ENCODE measurements at places on chromosomes 6 and 20.

- DNase-seq = no peak
Observed at GRCh38 chr6:113529196-113529595, 327.9 kb upstream of the MARCKS start.

DNA sequence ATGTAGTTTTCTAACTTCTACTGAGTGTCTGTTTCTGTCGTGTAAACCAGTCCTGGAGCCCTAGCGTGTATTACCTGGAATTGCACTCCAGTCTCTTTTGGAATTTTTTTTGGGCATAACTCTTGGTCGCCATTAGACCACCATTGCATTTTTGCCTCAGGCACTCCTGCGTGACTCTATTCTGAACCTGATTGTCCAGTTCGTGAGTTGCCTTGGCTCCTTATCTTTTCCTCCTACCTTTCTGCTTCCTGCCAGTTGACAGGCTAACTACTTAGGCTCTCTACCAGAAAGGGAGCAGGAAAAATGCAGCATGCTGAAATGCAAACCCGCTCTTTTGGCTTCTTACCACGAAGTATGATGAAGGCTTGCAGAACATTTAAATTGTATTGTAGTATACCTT, 490.9 kb upstream of the SOX4 start:
- no peak for DNase-seq

DNA sequence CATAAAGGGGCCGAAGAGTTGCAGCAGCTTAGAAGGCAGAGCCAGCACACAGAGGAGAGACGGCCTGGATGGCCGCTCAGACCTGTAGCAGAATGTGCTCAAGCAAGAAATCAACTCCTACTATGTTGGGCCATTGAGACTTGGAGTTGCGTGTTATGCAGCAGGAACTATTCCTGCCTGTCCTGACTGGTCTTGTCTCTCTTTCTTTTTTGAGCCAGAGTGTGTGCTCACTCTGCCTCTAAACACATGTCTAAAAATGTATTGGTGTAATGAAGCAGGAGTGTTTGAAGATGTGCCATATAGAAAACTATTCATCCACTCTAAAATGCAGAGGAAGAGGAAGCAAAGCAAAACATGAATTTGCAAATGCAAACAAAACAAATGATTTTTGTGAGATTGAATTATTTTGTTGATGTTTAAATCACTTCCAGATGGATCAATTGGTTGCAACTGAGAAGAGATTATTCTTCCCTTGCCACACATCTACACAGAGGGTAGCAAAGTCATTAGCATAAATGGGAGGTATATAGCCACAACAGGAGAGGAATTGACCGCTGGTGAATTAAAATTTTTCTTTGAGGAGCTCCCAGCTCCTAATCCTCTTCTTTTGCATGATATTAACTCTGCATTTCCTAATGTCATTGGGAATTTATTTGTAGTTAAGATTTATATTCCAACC, 20.4 kb upstream of the SYNJ2 start:
- DNase-seq = no peak

GRCh38 chr6:86502497-86502896, 434.8 kb upstream of the HTR1E start:
- no peak for DNase-seq

- DNase-seq = no peak
Observed at GRCh38 chr6:170440437-170440836, 112.7 kb downstream of the PSMB1 start.

DNA sequence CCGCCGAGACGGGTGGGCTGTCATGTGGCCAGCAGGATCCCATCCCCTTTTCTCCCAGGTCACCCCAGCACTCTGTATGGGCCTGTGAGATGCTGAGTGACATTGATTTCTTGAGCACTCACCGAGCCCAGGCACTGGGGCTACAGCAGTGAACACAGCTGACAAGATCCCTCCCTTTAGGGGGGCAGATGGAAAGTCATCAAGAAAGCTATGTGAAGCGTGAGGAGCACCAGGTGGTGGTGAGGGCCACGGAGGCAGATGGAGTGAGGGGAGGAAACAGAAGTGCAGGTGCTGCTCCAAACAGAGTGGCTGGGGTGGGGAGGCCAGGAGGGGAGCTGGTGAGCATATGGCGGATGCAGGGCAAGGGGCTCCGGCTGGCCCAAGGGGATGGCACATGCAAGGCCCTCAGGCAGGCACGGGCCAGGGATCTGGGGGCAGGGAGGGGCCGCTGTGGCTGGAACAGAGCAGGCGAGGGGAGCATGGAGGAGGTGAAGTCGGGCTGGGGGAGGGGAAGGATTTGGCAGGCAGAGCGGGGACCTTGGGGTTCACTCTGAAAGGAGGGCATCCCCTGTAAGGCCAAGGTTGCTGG, 184.0 kb downstream of the BMP7 start:
- no peak for DNase-seq

DNA sequence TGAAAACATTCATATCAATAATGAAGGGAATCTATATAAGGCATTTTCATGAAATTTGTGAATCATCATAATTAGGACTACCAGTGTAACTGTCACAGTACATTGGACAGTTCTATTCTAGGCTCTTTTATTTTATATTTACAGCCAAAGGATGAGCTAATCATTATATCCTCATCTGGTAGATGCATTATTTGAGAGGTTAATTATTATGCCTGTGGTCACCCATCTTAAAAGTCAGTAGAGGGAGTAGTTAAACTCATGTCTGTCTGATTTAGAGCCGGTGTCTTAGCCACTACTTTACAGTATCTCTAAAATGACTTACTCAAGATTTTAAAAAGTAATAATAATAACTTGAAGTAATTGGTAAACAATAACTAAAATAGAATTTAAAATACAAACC, 899.3 kb upstream of the MAP3K7 start:
- DNase-seq = no peak

DNA sequence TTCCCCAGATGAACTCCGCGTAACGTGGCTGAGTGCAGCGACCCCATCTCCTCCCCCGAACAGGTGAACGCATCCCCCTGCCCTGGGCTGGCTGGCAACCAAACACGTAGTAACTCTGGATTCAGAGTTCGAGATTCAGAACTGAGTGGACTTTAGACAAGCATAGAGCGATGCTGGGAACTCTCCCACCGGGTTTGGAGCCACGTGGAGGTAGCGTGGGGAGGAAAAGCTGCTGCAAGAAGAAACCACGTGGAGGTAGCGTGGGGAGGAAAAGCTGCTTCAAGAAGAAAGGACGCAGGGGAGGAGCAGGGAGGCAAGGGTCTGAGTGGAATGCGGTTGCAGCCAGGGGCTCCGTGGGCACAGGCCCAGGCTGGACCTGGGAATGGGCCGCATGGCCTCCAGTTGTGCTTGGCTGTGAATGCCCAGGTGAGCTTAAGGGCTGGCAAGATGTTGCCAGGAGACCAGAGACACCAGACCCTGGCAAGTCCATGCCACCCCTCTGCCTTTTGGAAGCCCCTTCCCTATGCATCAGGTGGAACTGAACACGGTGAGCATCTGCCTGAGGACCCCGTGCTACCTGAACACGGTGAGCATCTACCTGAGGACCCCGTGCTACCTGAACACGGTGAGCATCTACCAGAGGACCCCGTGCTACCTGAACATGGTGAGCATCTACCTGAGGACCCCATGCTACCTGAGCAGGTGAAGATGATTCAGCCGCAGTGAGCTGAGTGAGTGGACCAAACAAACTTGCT, 118.0 kb upstream of the FRMD1 start:
- DNase-seq = no peak

- no peak for DNase-seq
Observed at GRCh38 chr20:20827992-20828597, 115.7 kb upstream of the RALGAPA2 start.

DNA sequence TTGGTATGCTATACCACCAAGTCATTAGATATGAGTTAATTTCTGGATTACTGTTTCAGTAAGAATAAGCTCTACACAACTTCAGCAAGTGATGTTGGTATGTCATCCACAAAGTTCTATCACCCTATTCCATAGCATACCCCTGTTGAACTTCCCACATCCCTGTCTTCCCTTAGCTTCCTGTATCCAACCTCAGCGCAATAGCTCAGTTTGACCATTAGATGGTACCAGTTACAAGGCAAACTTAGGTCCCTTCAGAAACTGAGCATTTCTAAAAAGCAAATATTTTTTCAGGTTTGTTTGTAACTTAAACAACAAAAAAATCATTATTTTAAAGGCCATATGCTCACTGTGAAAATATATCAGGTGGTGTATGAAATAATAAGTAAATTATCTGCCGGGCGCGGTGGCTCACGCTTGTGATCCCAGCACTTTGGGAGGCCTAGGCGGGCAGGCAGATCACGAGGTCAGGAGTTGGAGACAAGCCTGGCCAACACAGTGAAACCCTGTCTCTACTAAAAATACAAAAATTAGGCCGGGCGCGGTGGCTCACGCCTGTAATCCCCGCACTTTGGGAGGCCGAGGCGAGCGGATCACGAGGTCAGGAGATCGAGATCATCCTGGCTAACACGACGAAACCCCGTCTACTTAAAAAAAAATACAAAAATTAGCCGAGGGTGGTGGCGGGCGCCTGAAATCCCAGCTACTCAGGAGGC, 8.8 kb upstream of the MOG start:
- DNase-seq = no peak

DNA sequence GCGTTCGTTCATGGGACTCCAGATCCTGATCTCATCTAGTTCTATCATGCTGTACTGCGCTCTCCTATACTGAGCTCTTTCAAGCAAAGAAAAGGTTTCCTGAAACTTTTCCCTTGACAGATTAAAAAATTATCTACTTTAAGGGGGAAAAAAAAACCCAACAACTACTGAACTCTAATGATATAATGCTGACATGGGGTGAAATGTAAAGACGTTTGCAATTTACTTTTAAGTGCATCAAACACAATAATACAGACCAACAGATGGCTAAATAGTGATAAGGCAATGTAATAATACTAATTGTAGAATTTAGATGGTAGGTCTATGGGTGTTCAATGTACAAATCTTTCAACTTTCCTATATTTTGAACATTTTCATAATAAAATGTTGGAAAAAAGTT, 16.4 kb downstream of the TOMM34 start:
- DNase-seq = no peak

DNA sequence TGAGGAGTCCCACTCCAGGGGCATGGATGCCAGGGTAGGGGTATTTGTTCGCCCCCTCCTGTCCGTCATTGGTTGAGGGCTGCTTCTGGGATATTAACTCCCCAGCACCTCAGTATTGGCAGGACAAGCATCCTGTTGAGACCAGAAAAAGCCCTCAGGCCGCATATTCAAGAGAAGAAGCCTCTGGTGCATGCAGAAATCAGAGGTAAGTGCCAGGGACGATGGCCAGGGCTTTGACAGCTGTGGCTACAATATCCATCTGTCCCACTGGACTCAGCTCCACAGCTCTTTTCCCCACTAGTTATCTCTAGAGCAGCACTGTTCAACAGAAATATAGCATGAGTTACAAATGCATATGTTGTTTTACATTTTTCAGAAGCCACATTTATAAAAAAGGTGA, 651.3 kb downstream of the KIF16B start:
- DNase-seq = no peak
